Endothelial cell (in vitro differentiated cells): ENCODE measurements at places on chromosomes 2 and 18. TPM values are rescaled to one million over a fixed set of nuclear protein-coding genes. Genes with fewer than 3 reads are reported as not detected.

The KLHL30 gene
- total RNA-seq = not detected

The NAT8 gene
- not detected for total RNA-seq

The TMEM198 gene
- total RNA-seq = not detected

The C2orf80 gene
- not detected for total RNA-seq

The MARCHF4 gene
- 0.46 TPM for total RNA-seq

The CCDC74A gene
- total RNA-seq = 16.0 TPM

The QPCT gene
- 50.6 TPM for total RNA-seq

The SP5 gene
- total RNA-seq = 9.3 TPM

The RUFY4 gene
- not detected for total RNA-seq

The POTEI gene
- total RNA-seq = 0.15 TPM

The ALK gene
- total RNA-seq = 0.05 TPM

The NUP35 gene
- 11.8 TPM for total RNA-seq

The MERTK gene
- total RNA-seq = 12.3 TPM

DNA sequence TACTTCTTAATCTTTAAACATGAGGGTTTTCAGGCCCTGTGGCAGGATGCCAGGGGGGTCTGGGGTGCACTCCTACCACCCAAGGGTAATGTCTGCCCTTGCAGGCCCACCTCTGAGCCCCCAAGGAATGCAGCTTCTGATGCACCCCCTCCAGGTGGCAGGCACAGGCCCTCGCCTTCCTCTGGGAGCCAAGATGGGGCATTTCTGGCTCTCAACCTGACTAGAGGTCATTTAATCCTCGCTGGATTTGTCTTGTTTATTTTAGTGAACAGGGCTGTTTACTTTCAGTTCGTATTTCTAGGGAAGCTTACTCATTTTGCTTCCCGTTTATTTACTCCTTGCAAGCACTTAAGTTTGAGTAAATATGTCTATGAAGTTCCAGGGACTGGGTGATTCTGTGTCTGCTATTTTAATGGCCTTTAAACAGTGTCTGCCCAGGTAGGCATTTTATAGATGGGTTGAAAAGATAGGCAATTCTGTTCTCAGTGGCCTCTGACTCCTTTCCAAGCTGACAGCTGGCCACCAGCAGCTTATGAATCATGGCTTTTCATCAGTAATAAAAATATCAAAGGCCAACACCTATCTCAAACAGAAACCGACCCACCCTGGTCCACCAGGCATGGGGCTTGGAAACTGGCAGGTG is 11.1 kb upstream of the DNPEP start:
- peaks cover 7% of the 10 kb centered on the region for H3K4me1 ChIP-seq
- no peak overlapping the region for H3K27ac ChIP-seq
- H3K4me3 ChIP-seq = no peak overlapping the region
- no peaks in the 10 kb centered on the region for H3K27me3 ChIP-seq
- no peaks in the 10 kb centered on the region for H3K36me3 ChIP-seq

DNA sequence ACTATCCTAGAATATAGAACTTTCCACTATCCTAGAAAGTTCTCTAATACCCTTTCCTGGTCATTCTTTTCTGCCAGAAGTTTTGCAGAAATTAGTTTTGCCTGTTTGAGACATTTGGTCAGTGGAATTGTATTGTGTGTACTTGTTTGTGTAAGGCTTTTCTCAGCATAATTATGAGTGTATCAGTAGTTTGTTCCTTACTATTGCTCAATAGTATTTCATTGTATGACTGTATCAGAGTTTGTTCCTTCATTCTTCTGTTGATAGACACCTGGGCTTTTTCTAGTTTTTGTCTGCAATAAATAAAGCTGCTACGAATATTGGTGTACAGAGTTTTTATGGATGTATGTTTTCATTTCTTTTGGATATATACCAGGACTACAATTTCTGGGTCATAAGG is 27.2 kb downstream of the CCDC138 start:
- H3K27ac ChIP-seq = no peak overlapping the region
- no peak for DNase-seq
- no peak overlapping the region for H3K4me3 ChIP-seq
- no peaks in the 10 kb centered on the region for H3K27me3 ChIP-seq
- no peaks in the 10 kb centered on the region for H3K4me1 ChIP-seq

- H3K27ac ChIP-seq = no peak overlapping the region
- no peak for DNase-seq
- no peak overlapping the region for H3K4me3 ChIP-seq
Observed at GRCh38 chr18:76463358-76463757, 31.7 kb downstream of the ZNF516 start.

GRCh38 chr2:219661955-219662395 is 34.5 kb downstream of the SLC4A3 start:
- peaks cover 5% of the 10 kb centered on the region for H3K27me3 ChIP-seq
- DNase-seq = no peak
- peaks cover 4% of the 10 kb centered on the region for H3K4me1 ChIP-seq
- peaks cover 8% of the 10 kb centered on the region for H3K36me3 ChIP-seq
- no peak overlapping the region for H3K27ac ChIP-seq

DNA sequence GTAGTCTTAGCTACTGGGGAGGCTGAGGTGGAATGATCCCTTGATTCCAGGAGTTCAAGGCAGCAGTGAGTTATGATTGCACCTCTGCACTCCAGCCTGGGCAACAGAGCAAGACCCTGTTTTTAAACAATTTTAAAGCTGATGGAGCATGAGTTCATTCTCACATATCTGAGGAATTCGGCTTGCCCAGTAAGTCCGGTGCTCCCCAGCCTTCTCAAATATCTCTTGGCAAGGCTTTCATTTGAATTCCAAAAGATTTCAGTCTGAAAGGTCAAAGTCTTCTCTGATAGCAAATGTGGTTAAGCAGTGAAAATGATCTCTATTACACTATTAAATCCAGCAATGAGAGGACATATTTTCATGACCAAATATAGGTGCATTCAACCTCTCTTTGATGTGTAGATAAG is 27.9 kb downstream of the PIEZO2 start:
- H3K27me3 ChIP-seq = no peaks in the 10 kb centered on the region
- DNase-seq = no peak
- no peaks in the 10 kb centered on the region for H3K36me3 ChIP-seq
- no peak overlapping the region for H3K4me3 ChIP-seq
- H3K4me1 ChIP-seq = peaks cover 8% of the 10 kb centered on the region
- H3K27ac ChIP-seq = no peak overlapping the region

- peaks cover 7% of the 10 kb centered on the region for H3K36me3 ChIP-seq
- peak overlapping the region; percentile 70 for H3K27ac ChIP-seq
- DNase-seq = no peak
- H3K4me3 ChIP-seq = no peak overlapping the region
- H3K4me1 ChIP-seq = peaks cover 4% of the 10 kb centered on the region
Observed at GRCh38 chr2:159449504-159450124, 163.1 kb upstream of the WDSUB1 start.

- peak; percentile 55 for DNase-seq
- H3K4me1 ChIP-seq = peaks cover 82% of the 10 kb centered on the region
- H3K4me3 ChIP-seq = peak overlapping the region; percentile 81
- peaks cover 40% of the 10 kb centered on the region for H3K36me3 ChIP-seq
- peak overlapping the region; percentile 70 for H3K27ac ChIP-seq
Observed at GRCh38 chr2:54557601-54558187, 101.6 kb downstream of the SPTBN1 start.

- peaks cover 11% of the 10 kb centered on the region for H3K4me1 ChIP-seq
- no peak overlapping the region for H3K4me3 ChIP-seq
- DNase-seq = no peak
- H3K27me3 ChIP-seq = peaks cover 9% of the 10 kb centered on the region
Observed at GRCh38 chr2:119371111-119371510, 4.3 kb downstream of the DBI start.

DNA sequence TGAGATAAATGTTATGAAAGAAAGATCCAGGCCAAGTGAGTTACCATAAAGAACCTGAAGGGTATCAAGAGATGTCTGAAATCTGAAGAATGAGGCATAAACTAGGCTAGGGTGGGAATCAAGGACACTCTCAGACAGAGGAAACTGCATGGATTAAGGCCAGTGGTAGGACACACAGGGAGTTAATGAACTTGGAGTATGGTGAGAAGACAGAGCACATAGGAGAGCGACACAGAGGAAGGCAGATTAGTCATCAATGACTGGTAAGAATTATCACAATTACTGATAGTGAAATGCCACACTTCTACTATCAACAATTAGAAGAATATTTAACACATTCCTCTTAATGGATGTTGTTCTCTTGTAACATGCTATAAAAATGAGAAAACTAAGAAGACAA is 76.9 kb downstream of the TTC21B start:
- peaks cover 4% of the 10 kb centered on the region for H3K4me1 ChIP-seq
- DNase-seq = no peak
- H3K27me3 ChIP-seq = no peaks in the 10 kb centered on the region

GRCh38 chr2:144446136-144446535 is 73.8 kb downstream of the ZEB2 start:
- DNase-seq = no peak
- peak overlapping the region; percentile 21 for H3K4me3 ChIP-seq
- H3K27me3 ChIP-seq = peaks cover 9% of the 10 kb centered on the region
- no peak overlapping the region for H3K27ac ChIP-seq

GRCh38 chr2:240269886-240270285 is 129.4 kb upstream of the OTOS start:
- no peak overlapping the region for H3K4me3 ChIP-seq
- H3K36me3 ChIP-seq = no peaks in the 10 kb centered on the region
- no peaks in the 10 kb centered on the region for H3K27me3 ChIP-seq

DNA sequence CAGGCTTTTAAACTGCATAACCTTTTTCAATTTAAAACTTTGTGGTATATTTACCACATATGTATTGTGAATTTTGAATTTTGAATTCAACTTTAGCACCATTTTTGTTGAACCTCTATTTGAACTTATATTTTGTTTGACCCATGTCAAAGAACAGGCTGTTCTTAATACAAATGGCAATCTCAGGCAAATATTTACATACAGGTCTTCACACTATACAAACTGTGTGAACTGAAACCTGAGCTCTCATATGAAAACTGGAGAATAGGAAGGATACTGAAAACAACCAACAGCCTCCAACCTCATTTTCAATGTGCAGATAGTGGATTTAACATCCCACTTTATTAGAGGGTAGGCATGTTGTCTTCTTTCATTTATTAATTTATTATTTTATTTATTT is 491.8 kb downstream of the KCNJ3 start:
- no peaks in the 10 kb centered on the region for H3K4me1 ChIP-seq
- H3K27me3 ChIP-seq = no peaks in the 10 kb centered on the region
- DNase-seq = no peak
- no peak overlapping the region for H3K4me3 ChIP-seq
- no peak overlapping the region for H3K27ac ChIP-seq

DNA sequence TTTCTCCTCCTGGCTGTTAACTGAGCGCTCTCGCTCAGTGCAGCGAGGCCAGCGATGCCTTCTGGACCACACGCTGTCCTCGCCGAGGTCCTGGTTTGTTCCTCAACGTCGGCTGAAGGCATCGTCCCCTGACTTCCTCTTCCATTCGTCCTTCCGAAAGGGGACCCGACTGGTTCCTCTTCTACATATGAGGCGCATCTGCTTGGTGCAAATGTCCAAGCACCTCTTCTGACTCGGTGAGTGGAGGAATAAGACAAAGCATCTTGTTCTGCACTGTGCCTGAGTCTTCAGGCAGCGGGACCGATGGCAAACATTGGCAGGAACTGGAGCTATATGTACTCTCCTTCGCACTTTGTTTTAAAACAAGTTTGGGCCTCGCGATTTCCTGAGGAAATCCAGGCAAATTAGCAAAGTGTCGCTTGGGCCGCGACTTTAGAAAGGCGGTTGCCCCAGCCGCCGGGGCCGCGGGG is 621 bp upstream of the KCNS3 start:
- peak overlapping the region; percentile 85 for H3K4me3 ChIP-seq
- peaks cover 13% of the 10 kb centered on the region for H3K4me1 ChIP-seq
- peaks cover 9% of the 10 kb centered on the region for H3K27me3 ChIP-seq
- H3K27ac ChIP-seq = no peak overlapping the region

GRCh38 chr18:57523171-57523956 is 63.1 kb downstream of the FECH start:
- H3K27me3 ChIP-seq = no peaks in the 10 kb centered on the region
- no peaks in the 10 kb centered on the region for H3K4me1 ChIP-seq
- no peak overlapping the region for H3K27ac ChIP-seq
- DNase-seq = no peak

DNA sequence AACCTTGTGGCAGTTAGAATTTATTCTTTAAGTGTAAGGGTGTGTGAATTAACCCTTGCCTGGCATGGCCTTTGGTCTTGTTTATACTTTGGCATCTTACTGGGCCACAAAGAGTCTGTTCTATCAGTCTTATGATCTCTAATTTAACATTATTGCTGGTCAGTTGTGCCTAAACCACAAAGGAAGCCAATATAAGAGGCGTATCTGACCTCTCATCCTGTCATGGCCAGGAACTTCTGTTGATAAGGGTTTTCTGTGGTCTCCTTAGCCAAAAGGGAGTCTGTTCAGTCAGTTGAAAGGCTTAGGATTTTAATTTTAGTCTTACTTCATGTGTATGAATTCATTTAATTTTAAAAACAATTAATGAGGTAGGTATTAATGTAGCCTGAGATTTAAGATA is 127.2 kb downstream of the LRRTM4 start:
- no peak overlapping the region for H3K27ac ChIP-seq
- peaks cover 4% of the 10 kb centered on the region for H3K4me1 ChIP-seq
- no peak for DNase-seq
- H3K4me3 ChIP-seq = no peak overlapping the region

DNA sequence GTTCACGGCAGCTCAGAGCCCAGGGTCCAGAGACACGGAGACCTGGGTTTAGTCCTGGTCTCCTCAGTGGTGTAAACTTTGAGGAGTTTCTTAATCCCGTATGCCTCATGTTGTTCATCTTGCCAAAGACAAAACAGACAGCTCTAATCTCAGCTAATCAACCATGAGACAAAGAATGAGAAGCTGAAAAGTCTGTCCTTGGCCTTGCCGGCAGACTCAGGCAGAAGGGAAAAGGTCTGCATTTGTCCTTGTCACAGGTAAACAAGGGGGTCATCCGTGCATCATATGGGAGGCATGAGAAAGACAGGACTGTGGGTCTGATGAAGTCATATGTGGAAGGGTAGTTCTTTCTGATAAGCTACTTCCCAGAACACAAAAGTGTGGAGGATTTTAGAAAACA is 1.8 kb upstream of the ARMC9 start:
- peak overlapping the region; percentile 60 for H3K4me3 ChIP-seq
- H3K27me3 ChIP-seq = peaks cover 3% of the 10 kb centered on the region
- no peak overlapping the region for H3K27ac ChIP-seq

DNA sequence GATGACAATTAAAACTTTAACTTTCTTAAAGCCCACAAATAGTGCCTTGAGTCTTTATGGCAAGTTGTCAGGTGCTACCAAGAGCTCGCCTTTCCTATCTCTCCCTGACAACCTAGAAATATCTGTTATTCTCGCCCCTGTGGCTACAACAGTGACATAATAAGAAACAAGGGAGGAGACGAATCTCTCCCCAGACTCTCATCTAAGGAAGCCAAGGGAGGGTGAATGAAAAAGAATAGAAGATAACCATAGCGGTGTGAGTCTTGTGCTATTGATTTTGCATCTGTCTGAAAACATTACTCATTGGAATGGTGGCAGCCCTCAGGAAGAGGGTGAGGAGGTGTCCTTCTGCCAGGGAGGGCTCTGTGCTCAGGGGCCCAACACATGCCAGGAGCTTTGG is 114.3 kb downstream of the ALK start:
- H3K36me3 ChIP-seq = no peaks in the 10 kb centered on the region
- peaks cover 4% of the 10 kb centered on the region for H3K27me3 ChIP-seq
- H3K27ac ChIP-seq = no peak overlapping the region

- H3K27ac ChIP-seq = no peak overlapping the region
- peaks cover 2% of the 10 kb centered on the region for H3K27me3 ChIP-seq
- peaks cover 12% of the 10 kb centered on the region for H3K36me3 ChIP-seq
- peaks cover 11% of the 10 kb centered on the region for H3K4me1 ChIP-seq
Observed at GRCh38 chr18:8627107-8627472, 17.9 kb downstream of the RAB12 start.

- DNase-seq = no peak
- H3K27ac ChIP-seq = no peak overlapping the region
Observed at GRCh38 chr2:11305338-11305737, 39.1 kb downstream of the ROCK2 start.

- H3K4me3 ChIP-seq = no peak overlapping the region
- no peak overlapping the region for H3K27ac ChIP-seq
- no peak for DNase-seq
- H3K4me1 ChIP-seq = no peaks in the 10 kb centered on the region
Observed at GRCh38 chr2:31075941-31076590, 62.2 kb downstream of the GALNT14 start.
